HuH-7.5 (cell line): ENCODE measurements at places on chromosomes 5 and 9.

- DNase-seq: no peak
Measured at GRCh38 chr5:127649018-127649439, at the start of gene CTXN3. Gene CTXN3 (plus strand): TSS chr5:127649082. CDS start chr5:127657522, 8,440 bp downstream.

GRCh38 chr9:104280178-104280560 is 186.1 kb downstream of the SMC2 start:
- DNase-seq: no peak

- peak; percentile 81 for DNase-seq
Measured at GRCh38 chr9:133437753-133438531, 15.8 kb downstream of the ADAMTS13 start.

DNA sequence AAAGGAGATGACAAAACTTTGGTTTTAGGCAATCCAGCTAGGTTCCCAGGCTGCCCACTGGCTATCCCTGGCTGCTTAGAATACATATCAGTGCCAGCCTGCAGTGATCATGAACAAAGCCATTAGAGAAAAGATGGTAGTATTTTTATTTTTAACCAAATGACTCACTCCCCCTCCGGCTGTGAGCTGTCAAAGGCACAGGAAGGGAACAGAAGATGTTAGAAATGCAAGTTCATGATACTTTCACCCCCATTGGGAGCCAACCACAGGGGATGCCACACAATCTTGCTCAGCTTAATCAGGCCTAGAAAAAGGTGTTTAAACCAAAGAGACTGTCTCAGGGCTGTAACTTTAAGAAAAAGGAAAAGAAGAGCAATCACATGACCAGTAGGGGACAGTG is 70.3 kb upstream of the ASTN2 start:
- no peak for DNase-seq

DNA sequence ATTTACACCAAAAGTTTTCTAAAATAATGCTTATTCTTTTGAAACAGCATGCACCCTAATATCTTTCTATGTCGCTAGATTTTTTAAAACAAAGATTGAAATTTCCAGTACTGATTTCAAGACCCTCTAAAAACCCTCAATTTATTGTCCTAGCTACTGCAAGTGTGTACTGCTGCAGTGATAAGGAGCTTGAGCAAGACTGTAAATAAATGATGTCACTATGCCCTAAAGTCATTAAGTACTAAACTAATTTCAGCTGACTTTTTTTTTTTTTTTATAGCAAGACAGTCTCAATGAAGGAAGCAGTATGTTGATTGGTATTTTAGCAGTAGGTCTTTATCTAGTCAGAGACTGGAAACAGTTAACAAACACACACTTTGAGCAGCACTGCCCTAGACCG is 12.2 kb upstream of the MIER3 start:
- no peak for DNase-seq

GRCh38 chr9:89649039-89649691 is 44.4 kb downstream of the GADD45G start:
- DNase-seq: no peak

DNA sequence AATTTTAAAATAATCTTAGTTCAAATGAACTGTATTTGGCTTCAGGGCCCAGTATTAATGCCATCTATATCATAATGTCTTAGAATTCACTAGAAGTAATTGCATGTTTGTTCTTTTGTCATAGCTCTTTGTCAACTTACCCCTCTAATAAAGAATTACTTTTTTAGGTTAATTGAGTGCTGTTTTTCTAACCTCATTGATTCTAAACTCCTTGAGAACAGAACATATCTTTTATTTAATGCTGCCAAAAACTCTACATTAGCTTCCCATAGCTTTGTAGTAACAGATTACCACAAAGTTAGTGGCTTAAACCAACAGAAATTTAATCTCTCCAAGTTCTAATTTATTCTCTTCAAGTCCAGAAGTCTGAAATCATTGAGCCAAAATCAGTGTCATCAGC is 242.4 kb downstream of the LURAP1L start:
- DNase-seq: no peak

DNA sequence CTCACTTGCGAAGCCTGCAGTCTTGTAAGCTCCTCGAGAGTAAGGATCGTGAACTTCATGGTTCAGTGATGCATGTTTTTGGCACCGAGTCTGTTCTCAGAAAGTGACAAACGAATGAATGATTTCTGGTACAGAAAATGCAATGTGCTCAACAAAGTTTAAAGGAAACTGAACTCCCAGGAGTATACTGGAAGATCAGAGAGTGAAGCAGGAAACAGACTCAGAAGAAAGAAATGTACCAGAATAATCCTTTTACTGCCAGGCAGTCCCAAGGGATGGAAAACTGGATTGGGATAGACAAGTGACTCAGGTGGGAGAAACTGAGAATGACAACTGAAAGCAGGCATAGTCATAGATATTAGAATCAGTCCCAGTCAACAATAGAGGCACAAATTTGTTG is 420.6 kb downstream of the CTNND2 start:
- no peak for DNase-seq

- no peak for DNase-seq
Measured at GRCh38 chr5:120528609-120529008, 64.5 kb downstream of the PRR16 start.

- no peak for DNase-seq
Measured at GRCh38 chr5:113181853-113182490, 205.4 kb downstream of the DCP2 start.

DNA sequence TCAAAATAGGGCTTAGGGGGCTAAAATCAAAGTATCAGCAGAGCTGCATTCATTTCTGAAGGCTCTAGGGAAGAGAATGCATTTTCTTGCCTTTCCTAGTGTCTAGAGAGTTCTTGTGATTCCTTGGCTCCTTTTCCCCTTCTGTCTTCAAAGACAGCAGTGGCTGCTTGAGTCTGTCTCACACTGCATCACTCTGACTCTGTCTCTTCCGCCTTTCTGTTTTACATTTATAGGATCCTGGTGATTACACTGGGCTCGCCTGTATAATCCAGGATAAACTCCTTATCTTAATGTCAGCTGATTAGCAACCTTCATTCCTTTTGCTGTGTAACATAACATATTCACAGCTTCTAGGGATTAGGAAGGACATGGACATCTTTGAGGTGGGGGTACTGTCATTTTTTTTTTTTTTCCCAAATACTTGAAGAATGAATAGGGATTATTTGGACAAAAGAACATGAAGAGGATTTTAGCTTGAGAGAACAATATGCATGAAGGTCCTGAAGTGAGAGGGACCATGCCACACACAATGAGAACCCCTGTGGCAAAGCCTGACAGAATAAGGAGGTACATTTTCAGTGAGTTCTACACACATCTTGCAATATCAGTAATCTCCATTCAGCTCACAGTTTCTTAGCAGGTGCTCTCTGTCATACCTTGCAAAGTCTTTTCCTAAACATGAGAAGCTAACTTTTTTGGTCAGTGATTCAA is 267.6 kb downstream of the FAM170A start:
- no peak for DNase-seq

DNA sequence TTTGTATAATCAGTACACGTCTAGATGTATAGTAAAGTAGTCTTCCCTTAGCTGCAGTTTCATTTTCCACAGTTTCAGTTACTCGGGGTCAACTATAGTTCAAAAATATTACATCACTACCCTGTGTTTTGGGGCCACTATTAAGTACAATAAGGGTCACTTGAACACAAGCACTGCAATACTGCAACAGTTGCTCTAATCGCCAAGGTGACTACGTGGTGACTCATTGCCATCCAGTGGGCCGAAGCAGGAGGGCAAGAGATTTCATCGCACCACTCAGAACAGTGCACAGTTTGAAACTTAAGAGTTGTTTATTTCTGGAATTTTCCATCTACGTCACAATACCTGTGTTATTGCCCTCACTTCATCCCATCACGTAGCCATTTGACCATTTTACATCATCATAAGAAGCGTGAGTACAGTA is at the start of gene ARL14EPL:
TSS of gene ARL14EPL (plus strand) at position 379 of the 424 bp plus-strand sequence. CDS start 18,994 bp downstream, outside the sequence.
- DNase-seq: no peak

DNA sequence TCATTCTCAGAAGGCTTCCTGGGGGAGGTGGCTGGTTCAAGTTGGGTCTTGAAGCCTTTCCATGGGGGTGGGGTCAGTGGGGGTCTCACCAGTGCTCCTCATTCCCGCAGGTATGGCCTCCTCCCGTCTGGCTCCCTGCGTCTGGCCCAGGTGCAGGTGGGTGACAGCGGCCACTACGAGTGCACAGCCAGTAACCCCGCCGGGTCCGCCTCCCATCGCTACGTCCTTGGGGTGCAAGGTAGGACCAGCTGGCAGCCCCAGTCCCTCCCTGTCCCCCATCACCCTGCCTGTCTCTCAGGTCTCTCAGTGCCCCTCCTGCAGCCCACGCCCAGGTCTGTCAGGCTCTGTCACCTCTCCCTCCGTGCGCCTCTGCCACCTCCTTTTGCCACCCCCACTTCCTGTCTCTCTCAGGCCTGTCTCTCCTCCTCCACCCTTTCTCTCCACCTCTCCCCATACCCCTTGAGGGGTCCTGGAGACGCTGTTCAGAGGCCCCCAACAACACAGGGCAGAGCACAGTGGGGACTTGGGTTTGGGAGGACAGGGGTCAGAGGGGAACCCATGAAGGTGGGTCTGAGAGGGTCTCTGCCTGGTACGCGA is 72.3 kb downstream of the HMCN2 start:
- DNase-seq: no peak
